ENCODE measurements at places on chromosomes 1 and 21. TPM values are rescaled to one million over a fixed set of nuclear protein-coding genes. Genes with fewer than 3 reads are reported as not detected.

Gene LEMD1
- not detected for polyA plus RNA-seq

Gene ALG14
- polyA plus RNA-seq = 6.6 TPM

GRCh38 chr1:52919723-52920483, 1.6 kb downstream of the ECHDC2 start:
- DNase-seq = no peak

Gene MYOCOS
- polyA plus RNA-seq = 0.26 TPM

DNA sequence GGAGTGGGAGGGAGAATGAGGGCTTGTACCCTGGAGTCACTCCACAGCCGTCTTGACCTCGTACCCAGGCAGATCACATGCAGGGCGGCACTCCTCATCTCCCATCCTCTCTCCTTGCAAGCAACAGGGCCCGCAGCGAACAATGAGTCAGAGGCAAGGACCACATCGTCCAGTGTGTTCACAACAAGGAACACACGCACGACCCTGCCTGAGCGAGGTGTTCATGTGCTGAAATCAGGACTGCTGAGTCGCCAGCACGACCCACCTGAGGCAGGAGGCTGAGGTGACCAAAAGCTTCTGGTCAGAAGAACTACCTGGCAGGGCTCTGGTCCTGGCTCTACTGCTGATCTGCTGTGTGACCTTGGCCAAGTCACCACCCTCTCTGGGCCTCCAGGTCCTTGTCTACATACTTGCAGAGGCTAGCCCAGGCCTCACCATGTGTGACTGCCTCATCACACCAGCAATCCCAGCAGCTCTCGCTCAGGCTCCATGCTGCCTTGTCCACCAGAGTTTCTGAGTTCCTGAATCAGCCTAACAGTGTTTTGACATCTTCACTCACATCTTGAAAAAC, 78.0 kb downstream of the SSBP3 start:
- DNase-seq = no peak

- DNase-seq = no peak
Measured at GRCh38 chr1:34549199-34549598, 205.6 kb upstream of the GJB5 start.

DNA sequence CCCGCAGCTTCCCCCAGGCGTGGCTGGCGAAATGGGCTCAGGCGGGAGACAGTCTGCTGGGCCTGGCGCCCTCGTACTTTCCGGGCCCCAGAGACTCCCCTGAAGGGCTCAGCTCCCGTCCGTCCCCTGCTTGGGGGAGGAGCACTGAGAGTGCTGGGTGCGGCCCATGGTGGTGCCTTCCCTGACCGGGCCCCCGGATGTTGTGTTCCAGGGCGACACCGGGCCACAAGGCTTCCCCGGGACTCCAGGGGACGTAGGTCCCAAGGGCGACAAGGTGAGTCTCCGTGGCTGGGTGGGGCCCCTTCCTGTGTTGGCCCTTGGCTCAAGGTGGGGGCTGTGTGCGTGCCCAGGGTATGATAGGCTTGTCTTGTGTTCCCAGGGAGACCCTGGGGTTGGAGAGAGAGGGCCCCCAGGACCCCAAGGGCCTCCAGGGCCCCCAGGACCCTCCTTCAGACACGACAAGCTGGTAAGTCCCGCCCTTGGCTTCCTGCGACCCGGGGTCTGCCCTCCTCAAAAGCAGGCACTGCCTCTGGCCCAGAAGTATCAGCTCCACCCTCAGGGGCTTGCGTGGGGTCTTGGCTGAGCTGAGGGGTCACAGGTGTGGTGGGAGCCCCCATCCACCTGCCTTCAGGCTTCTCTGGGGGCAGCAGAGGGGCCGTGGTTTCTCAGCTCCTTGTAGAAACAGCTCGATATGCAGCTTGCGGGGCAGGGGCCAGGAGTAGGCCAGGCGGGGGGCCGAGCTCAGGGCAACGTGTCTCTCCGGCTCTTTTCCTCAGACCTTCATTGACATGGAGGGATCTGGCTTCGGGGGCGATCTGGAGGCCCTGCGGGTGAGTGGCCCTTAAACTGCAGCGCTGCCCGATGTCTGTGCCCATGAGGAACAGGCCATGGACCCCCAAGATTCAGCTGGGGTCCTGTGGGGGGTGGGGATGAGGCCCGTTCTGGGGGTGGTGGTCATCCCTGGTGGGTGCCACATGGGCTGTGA, 62.3 kb downstream of the SLC19A1 start:
- no peak for DNase-seq

DNA sequence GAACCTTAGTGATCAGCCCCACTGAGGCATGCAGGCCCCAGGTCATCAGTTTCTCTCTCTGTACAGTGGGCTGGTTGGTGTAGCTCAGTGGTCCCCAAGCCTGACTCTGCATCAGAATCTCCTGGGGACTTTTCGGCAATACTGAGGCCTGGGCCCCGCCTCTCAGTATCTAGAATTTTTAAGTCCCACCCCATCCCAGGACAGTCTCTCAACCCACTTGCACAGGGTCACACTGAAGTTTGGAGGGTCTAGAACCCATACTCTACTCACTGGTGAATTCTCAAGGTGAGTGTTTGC, 216.4 kb downstream of the MATN1 start:
- no peak for DNase-seq

DNA sequence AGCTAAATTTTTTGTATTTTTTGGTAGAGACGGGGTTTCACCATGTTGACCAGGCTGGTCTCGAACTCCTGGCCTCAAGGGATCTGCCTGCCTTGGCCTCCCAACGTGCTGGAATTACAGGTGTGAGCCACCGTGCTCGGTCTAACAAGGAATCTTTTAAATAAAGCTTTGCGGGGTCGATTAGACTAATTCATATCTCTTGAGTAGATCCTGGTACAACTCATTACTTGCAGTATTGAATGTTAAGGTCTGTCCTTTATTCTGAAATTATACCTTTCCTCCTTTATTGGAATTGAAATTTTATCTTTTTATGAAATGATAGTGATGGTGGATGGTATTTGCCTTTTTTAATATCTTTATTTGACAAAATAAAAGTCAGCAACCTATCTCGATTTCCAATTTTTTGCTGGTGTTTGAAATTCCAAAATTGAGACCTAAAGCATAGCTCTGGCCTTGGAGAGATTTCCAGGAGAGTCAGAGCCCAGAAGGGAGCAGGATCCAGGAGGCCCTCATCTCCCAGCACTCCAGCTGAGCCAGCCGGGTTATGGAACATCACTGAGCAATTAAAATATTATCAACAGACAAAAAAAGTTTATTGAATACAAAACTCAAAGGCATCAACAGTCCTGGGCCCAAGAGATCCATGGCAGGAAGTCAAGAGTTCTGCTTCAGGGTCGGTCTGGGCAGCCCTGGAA, 4.7 kb downstream of the S100A2 start:
- no peak for DNase-seq

DNA sequence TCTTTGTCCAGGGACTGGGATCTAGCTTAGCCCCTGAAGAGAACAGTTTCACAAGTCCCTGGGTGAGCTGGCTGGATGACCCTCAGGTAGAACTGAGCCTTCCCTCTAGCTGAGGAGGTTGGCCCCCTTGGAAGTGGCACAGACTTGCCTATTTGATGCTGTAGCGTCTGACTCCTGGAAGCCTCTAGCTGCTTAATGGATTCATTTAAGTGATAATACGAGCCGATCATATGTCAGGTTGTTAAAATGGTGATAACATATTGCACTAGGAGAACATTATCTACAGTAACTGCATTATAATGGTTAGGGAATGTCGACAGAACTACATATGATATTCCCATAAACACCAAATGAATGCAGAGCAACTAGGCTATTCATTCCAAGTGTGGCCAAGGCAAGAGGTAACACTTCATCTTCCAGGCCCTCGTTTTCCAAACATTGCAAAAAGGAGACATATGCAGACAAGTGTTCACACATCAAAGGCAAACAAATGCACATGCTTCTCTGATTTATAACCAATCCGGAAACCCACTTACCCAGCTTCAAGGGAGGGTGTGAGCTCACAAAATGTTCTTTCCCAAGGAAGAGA, 340.1 kb upstream of the PLXNA2 start:
- no peak for DNase-seq

Gene EYA3
- polyA plus RNA-seq = 20.6 TPM

DNA sequence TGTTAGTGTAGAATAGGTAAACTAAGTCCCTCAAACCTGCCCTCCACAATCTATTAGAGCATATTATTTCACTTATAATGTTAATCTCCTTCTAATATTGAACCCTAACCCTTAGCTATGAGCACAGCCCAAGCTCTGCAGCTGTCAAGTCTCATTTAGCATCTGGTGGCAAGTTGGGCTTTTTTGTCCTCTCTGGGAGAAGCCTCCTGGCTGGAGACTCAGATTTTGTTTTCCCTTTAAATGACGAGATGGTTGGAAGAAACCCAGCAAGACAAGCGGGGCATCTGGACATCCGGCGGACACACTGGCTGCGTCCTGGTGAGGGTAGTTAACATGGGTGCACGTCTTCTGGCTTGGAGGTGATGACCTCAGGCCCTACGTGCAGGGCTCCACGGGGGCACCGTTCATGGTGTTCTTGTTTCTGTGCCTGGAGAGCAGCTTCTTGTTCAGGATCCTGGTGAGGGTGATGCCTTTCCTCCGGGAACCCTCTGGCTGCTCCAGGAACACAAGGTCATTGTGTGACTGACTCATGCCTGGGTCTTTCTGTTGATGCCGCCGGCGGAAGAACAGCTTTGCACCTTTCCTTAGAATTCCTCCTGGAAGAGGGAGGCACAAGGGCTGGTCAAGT, 9.7 kb upstream of the PRDM15 start:
- DNase-seq = no peak

DNA sequence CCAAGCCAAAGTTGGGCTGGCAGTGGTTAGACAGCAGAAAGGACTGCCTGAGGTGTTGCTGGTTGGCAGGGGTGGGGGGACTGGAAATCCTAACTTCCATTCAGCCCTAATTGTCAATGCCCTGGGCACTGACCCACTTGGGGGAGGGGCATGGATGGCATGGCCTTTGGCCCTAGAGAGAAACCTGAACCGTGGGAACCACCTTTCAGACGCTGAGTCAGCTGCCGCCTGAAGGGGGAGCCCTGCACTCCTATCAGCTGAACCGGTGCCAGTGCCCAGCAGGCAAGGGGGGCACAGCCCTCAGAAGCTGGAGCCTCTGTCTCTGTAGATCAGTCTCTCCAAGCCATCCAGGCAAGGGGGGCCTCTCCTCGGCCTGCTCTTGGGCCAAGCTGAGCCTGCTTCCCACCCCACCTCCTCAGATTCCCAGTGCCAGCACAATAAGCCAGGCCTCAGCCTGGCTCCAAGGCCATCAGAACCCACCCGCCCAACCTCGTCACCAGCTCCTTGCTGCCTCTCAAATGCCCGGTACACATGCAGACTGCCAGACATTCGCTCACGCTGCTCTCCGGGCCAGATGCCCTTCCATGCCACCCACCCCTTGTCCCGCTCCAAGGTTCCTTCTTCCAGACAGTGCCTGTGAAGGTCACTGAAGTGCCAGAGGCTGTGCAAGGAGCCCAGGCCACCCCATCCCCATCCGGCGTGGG, 11.6 kb downstream of the TINAGL1 start:
- no peak for DNase-seq

- no peak for DNase-seq
Measured at GRCh38 chr1:5444396-5444795, 547.8 kb downstream of the NPHP4 start.

- DNase-seq = peak; percentile 53
Measured at GRCh38 chr1:182786223-182786994, 3.2 kb upstream of the NPL start.

DNA sequence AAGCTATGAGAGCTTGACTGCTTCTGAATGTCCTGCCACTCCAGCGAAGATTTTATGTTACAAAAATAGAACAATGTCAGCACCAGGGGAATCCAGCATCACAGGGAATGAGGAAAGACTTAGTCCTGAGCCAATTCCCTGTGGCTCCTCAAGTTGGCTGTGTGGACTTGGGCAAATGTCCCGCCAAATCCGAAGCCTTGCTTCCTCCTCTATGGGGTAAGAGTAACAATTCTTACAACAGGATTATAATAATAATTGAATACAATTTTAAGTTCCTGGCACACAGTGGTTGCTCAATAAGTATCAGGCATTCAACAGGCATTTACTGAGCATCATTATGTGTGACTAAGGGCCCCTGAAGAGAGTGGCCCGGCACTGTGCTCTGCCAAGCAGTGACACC, 44.4 kb downstream of the STPG1 start:
- no peak for DNase-seq

GRCh38 chr1:224252479-224252878, 69.4 kb downstream of the DEGS1 start:
- DNase-seq = no peak

Gene STIL
- 7.5 TPM for polyA plus RNA-seq

Gene ZNF648
- polyA plus RNA-seq = 0.05 TPM

Gene A3GALT2
- polyA plus RNA-seq = not detected

DNA sequence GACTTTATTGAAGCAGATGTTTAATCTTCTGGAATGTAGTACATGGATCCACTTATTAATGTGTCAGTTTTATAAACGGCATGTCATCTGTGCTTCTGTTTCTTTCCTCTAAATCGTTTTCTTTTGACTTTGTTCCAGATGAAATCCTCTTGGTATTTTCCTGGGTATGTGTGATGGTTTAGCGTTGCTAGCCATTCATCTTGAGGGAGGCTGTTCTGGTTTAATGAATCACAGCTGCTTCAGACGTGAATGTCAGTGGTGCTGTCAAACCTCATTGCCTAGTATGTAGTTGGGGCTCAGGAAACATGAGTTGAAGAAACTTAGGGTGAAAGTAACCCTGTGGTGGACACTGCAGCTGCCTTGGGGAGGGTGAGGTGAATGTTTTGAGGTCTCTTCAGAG, 33.2 kb downstream of the KCNK1 start:
- no peak for DNase-seq

Gene OR2L8
- polyA plus RNA-seq = not detected

GRCh38 chr1:96409087-96409486, 312.5 kb upstream of the PTBP2 start:
- no peak for DNase-seq

Gene VHLL
- not detected for polyA plus RNA-seq

GRCh38 chr1:211928993-211929637, 98.6 kb upstream of the LPGAT1 start:
- no peak for DNase-seq

Gene ZNF593OS
- polyA plus RNA-seq = not detected

- no peak for DNase-seq
Measured at GRCh38 chr1:77044133-77044849, 174.9 kb downstream of the PIGK start.

Gene PODN
- polyA plus RNA-seq = 7.2 TPM

GRCh38 chr1:67766141-67766978, 66.9 kb downstream of the GNG12 start:
- DNase-seq = peak; percentile 71

DNA sequence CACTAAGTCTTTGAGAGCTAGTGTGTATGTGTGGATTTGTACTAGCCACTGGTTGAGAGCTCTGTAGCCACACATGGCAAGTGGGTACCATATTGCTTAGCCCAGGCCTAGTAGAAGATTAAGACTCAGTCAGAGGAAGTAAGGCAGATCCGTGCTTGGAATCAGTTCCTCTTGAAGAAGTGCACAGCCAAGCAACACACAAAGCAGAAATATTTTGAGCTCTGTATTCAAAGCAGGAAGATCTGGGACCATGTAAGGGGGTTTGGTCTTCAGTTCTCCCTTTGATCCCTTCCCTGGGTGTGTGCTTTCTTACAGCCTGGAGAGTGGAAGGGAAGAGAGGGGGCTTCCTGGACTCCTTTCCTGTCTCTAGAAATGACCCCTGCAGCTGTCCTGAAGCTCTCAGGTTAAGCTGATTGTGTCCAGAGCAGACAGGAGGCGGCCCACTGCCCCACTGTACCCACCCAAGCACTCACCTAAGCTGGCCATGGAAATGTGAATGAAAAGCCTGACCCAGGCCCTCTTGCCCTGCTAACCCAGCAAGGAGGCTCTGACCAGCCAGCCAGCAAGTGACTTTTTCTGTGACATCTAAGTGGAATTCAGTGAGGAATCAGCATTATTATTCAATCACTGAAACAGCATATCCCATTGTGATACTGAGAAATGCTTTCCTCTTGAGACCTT, 3.6 kb downstream of the ETS2 start:
- DNase-seq = no peak
